ENCODE measurements at places on chromosomes 7 and 10.

- DNase-seq: no peak
These were observed 165.5 kb upstream of the BET1 start for GRCh38 chr7:94169682-94170081.

DNA sequence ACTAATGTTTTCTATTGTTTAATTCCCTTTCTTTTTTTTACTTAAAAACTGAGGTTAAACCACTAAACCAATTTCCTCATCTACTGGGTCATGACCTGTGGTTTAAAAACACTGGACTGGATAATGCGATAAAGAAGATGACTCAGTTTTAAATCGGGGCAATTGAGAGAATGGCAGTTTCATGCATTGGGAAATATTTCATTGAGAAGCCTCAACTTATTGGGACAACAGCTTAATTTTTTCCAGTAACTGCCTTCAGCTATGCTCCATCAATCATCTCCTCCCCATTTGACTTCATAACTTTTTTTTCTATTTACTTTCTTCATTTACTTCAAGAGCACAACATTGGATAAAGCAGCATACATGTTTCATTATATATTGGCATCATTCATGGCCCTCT, 61.8 kb upstream of the MET start:
- no peak for DNase-seq

DNA sequence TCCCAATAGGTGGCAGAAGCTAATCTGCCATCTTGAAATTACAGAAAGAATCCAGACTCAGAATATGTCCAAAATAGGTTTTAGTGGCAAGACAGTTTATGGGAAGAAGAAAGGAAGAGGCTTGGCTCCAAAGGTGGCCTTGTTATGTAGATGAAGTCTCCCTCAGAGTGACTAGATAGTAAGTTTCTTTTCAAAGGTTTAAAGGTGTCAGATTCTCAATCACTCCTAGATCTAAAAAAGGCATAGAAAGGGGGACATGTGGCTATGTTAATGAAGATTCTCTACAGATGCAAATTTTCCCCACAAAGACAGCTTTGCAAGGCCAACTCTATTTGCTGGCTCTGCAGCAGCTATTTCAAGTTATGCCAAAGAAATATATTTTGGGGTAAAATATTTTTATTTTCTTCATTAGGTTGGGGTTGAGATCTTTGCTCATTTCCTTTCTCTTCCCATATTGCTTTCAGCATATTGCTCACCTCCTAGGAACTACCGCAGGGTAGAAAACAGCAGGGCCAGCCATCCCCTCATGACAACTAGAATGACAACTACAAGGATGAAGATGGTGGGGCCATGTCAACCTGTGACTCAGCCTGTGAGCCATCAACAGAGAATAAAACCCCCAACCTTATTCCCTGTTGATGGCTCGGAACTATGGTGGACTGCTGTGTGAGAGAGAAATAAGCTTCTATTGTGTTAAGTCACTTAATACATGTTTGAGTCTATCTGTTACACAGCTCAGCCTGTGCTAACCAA, 274.0 kb upstream of the GALNT17 start:
- DNase-seq: no peak

DNA sequence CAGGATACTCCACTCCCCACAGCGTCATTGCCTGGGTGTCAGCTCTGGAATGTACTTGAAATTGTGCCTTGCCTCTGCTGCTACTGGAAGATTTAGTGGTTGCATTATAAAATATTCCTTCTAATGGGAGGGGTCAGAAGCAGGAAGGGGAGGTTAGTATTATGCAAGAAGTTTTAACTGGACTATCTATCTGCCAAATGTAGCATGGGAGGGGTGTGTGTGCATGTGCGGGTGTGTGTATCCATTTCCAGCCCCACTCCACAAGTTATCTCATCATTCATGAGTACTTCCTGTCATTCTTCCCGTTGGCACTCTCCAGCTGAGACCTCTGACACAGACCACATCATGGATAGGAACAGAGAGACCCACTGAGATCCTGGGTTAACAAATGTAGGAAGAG, 13.4 kb downstream of the MBL2 start:
- DNase-seq: no peak

- no peak for DNase-seq
These were observed 237.0 kb downstream of the SDK1 start for GRCh38 chr7:3538041-3538440.

Data from NCI-H1436 treated with DMSO at 0.1 percent for 48 hours (cell line).